ENCODE measurements at places on chromosomes 1 and 21. TPM values are rescaled to one million over a fixed set of nuclear protein-coding genes. Genes with fewer than 3 reads are reported as not detected.

The SIM2 gene
- not detected for total RNA-seq

The FHAD1 gene
- total RNA-seq = not detected

The KRTAP19-1 gene
- total RNA-seq = not detected

The RAD54L gene
- total RNA-seq = 1.0 TPM

The S100A1 gene
- total RNA-seq = not detected
